ENCODE measurements at places on chromosomes 6 and 20.

- no peak for DNase-seq
Observed at GRCh38 chr6:50899306-50899870, 80.7 kb downstream of the TFAP2B start.

DNA sequence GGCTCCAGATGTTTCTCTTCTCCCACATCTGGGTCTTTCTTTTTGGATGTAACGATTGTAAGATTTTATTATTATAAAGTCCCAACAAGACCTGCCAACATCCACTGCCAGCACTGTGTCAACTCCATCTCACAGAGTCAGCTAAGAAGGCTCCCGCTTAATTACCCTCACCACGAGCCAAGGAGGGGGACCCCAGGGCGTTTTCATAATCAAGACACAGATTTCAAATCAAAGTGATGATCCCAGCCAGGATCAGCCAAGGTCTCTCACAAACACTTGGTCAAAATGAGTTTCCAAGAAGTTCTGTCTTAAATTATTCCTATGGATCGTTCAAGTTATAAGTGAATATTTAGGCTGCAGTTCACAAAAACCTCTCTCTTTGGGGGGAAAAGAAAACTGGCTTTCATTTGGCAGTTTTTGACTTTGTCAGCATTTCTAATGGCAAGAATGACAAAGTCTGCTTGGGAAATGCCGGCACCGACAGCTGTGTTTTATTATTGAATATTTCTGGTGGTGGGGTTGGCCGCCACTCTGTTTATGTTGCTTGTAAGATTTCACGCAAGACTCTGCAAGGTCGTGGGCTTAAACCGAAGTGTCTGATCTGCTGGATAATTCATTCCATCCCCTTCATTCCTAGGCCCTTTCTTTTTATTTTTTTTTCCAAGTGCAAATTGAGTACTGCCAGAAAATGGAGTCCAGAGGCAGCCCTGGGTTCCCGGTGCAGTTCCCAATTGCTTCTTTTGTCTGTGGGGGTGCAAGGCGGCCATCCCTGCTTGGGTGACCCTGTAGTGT, 170.2 kb upstream of the PMEPA1 start:
- no peak for DNase-seq

GRCh38 chr6:164398647-164399046, 910.8 kb downstream of the C6orf118 start:
- no peak for DNase-seq

DNA sequence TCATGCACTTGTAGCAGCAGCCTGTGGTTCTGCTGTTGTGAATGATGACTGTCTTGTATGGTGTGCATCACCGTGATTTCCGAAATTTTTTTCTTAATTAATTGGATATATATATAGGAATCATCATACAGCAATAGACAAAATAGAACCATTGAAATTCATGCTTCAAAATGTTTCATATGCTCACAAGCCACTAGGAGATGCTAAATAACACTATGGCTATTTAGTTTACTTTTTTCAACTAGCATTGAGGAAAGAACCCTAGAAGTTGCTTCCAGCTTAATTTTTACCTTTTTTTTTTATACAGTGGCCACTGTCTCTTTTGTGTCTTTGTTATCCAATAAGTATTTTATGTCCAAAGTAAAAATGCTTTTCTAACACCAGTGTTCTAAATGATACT, 485.4 kb downstream of the CDKAL1 start:
- no peak for DNase-seq

DNA sequence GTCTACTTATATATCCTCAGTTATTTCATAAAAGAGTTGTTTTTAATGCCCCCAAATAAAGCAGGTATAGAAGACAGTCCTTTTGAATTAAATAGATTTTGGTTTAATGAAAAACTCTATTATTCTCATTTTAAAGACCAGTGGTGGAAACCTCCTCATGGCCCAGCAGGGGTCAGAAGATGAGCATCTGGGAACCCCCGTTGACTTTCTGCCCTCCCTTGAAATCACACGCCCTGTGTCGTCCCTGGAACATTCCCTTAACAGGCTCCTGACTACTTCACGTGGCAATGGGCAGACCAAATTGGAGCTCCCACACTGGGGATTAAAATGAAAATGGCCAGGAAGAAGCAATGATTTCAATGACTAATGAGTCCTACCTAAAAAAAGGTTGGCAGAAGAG, 220.9 kb downstream of the KIF16B start:
- DNase-seq = no peak

Measured in central memory CD8-positive, alpha-beta T cell (primary cell).